ENCODE measurements at places on chromosomes 16 and 17.
A peak's percentile ranks its signal among the peaks of the same experiment; 100 is the strongest.

GRCh38 chr17:39548494-39549225 is 59.1 kb downstream of the NEUROD2 start:
- no peak for DNase-seq

- DNase-seq = no peak
Measured at GRCh38 chr16:56591377-56592060, 2.2 kb downstream of the MT3 start.

GRCh38 chr17:33342025-33342424 is 48.9 kb upstream of the ASIC2 start:
- no peak for DNase-seq

DNA sequence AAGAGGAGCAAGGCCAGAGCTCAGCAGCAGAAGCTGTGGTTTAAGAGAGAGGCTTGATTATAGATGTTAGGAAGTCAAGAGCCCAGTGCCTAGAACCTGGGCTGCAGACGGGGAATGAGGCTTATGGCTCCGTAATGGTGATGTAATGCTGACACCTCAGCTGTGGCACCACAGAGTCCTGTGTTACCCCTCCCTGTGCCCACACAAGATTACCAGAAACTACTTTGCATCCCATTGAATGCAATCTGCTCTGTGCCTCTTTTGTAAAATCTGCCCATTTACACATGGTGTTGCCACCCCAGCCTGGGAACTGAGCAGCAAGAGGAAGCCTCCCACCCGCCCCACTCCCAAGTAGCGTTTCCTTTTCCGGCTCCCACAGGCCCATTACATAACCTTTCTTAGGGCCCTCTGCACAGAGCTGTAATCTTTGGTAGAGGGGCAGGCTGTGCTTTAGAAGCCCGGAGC is 57.0 kb downstream of the PITPNC1 start:
- no peak for DNase-seq

GRCh38 chr17:22692066-22692805 is 999.9 kb downstream of the KCNJ18 start:
- no peak for DNase-seq

GRCh38 chr17:6498356-6498755 is 54.1 kb downstream of the PIMREG start:
- no peak for DNase-seq

- DNase-seq = no peak
Measured at GRCh38 chr16:84569382-84569987, 48.4 kb downstream of the COTL1 start.

DNA sequence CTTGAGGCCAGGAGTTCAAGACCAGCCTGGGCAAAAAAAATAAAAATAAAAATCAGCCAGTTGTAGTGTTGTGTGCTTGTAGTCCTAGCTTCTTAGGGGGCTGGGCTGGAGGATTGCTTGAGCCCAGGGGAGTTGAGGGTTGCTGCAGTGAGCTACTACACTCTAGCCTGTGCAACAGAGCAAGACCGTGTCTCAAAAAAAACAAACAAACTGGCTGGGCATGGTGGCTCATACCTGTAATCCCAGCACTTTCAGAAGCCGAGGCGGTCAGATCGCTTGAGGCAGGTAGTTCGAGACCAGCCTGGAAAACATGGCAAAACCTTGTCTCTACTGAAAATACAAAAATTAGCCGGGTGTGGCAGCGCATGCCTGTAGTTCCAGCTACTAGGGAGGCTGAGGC is 4.9 kb upstream of the UBALD2 start:
- no peak for DNase-seq

GRCh38 chr16:26642047-26642664 is 424.6 kb upstream of the C16orf82 start:
- DNase-seq = no peak

- DNase-seq = no peak
Measured at GRCh38 chr17:70091005-70091568, 16.1 kb downstream of the KCNJ16 start.

DNA sequence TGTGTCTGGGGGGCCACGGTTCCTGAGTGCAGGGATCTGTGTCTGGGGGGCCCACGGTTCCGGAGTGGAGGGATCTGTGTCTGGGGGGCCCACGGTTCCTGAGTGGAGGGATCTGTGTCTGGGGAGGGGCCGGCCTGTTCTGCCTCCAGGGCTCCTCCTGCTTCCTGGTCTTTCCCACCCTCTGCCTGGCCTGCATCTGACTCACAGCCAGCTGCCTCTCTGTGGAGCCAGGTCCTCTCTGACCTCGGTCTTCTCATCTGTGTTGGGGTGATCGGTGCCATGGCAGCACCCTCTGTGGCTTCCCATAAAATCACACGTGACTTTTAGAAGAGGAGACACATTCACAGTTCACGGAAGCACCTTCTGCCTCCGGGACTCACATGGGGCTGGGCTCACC is 50.3 kb downstream of the ZFPM1 start:
- DNase-seq = no peak

- DNase-seq = no peak
Measured at GRCh38 chr17:69547947-69548346, 133.4 kb downstream of the MAP2K6 start.

GRCh38 chr17:79835470-79835899 is 3.8 kb downstream of the CBX4 start:
- DNase-seq = no peak

DNA sequence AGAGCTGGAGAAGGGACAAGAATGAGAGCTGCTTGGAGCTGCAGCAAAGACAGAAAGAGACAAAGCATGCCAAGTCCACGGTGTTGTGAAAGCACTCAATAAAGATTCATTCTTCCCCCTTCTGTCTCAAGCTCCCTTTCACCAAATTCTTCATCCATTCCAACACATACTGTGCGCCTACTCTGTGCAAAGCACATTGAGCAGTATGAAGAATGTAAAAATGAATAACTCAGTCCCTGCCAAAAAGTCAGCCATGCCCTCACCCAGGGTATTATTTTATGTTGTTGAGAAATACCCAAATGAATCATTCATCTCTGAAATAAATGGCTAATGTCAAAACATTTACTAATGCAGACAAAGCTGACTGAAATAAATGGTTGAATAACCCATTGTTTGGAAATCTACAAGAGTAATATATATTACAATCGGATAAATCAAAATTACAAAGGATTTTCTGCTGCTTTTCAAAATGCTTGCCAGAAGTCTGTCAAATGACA is 282.9 kb upstream of the IRX5 start:
- no peak for DNase-seq

DNA sequence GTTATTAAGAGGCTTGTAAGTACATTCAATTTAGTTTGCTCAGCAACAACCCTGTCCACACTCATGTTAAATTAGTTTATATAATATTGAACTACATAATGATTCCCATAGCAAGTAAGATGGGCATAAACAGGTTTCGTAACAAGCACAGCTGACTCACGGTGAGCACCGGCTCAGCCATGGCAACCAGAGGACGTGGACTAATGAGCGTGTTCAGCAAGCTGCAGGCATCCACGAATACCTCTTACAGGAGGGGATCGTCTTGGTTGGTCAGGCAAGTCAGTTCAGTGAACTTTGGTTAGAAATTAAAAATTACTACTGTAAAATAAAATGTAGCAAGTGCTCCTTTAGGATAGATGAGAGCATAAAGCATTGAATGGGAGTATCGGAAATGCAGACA is 58.4 kb downstream of the ELAC2 start:
- DNase-seq = no peak

DNA sequence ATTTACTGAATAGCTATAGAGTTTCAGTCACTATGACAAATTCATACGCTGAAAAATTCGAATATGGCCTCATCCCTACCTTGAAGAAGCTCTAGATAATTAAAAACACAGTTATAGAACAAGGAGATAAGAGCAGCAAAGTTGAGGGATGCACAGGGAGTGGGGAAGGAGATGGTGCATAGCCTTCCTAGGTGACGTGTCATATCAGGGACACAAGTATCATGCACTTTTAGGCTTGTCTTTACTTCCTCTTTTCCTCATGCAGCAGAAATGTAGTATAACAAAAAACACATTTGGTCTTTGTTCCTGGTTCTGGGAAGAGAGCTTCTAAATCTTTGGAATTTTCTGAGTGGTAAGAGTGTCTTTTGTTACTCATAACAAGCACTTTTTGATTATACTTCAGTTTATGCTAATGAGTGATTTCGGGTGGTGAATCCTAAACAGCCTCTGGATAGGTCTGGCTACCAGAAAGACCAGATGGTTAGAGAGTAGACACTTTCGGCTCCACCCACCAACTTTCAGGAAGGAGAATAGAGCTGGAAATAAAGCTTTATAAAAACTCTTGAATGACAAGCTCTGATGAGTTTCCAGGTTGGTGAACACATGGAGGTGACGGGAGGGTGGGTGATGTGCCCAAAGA is 341.4 kb downstream of the UTP18 start:
- DNase-seq = no peak

DNA sequence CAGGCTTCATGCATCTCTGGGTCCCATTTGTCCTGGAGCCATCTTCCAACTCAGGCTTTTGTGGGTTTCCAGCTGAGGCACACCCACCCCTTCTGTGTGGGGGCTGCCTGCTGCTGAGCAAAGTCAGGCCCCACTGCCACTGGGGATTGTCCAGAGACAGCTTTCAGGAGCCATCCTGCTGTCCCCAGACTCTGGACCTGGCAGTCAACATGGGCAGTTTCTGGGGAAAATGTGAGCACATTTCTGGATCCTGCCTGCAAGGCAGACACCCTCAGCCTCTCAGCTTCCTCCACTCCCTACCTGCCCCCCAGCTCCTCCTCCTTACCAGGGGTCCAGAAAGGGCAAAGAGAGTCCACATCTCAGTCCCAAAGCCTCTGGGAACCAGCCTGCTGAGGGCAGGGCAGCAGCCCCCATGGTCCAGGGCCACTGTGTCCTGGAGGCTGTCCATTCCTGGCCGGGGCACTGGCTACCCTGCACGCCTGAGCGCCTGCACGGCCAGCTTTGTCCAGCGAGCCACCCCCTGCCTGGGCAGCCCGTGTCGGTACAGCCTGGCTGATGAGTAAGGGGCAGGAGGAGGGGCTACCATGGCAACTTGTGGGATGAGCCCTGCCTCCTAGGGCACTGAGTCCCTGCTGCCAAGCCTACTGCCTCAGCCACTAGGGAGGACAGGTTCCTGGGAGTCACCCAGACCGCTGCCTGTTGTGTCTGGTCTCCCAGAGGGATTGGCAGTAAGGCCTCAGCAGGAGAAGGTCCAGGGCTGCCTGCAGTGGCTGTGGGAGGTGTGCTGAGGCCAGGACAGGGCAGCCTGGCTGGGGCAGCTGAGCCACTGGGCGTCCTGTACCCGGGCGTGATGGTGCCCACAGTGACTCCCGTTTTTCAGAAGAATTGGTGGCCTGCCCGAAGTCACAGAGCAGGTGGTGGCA is at the start of gene SLC47A2:
Gene SLC47A2 (minus strand): TSS at position 477 of the 923 bp plus-strand sequence. CDS start 29 bp downstream, at position 448.
- no peak for DNase-seq

GRCh38 chr17:27577121-27577761 is 53.7 kb upstream of the LGALS9 start:
- DNase-seq = no peak

DNA sequence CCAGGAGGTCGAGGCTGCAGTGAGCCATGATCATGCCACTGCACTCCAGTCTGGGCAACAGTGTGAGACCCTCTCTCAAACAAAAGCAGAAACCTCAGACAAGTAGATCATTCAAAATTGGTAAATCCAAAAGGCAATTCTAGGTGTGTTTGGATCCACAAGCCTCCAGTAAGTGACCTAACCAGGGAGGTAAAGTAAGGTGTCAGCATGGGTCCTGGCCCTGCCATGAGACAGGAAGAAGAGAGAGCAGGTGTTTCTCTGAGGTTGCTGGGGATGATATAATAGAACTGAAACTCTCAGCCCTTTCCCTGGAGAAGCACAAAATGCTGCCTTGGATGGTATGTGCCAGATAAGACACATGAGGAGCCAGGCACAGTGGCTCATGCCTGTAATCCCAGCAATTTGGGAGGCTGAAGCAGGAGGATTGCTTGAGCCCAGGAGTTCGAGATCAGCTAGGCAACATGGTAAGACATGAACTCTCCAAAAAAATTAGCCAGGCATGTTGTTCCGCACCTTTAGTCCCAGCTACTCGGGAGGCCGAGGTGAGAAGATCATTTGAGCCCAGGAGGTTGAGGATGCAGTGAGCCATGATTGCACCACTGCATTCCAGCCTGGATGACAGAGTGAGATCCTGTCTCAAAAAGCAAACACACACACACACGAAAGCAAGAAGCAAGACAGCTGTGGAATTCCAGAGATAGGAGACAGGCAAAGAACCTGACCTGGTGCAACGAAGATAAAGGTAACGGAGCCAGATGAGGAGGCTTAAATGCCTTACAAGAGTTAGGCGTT is 6.5 kb downstream of the TM4SF5 start:
- DNase-seq = no peak

DNA sequence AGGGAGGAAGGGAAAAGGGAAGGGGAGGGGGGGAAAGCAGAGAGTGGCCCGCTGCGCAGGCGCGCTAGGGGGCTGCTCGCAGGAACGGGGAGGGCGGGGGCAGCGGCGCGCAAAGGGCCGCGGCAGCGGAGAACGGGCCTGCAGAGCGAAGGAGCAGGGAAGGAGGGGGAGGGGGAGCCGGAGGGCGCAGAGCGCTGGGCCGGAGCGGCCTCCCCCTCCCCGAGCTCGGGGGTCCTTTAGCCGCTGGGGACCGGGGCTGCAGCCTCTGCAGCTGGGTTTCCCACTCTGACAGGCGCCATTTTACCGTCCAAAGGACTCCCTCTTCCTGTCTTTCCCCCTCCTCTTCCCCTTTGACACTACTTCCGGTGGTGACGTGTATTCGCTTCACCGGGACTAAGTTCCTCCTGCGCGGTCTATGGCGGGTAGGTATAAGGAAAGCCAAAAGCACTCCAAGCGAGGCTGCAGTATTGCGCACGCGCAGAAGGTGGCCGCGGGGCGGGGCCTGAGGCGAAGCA is at the start of gene CTDNEP1:
Gene CTDNEP1 (minus strand): TSS at position 74 of the 515 bp plus-strand sequence. CDS start 438 bp downstream, outside the sequence.
- peak; percentile 65 for DNase-seq

- DNase-seq = no peak
Measured at GRCh38 chr16:19751478-19752385, 33.7 kb downstream of the IQCK start.

- no peak for DNase-seq
Measured at GRCh38 chr17:47762728-47763127, 29.7 kb downstream of the TBX21 start.

DNA sequence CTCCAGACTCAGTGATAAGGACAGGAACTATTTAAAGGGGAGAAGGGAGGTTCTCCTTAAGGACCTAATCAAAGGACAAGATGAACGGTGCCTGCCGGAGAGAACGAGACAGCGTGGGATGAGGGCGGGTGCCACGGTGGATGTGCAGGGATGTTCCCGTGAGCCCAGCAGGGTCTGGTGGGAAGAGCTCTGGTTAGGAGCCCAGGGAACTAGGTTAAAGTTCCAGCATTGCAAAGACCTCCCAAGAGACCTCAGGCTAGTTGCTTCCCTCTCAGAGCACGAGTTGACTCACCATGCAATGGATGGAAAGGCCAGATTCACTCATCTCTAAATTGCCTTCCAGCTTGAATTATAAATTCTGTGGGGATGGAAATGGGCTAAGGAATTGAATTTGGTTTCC is 14.7 kb downstream of the CCR7 start:
- peak; percentile 1 for DNase-seq

Measured in progenitor cell of endocrine pancreas (in vitro differentiated cells).